Keratinocyte (primary cell): ENCODE measurements at places on chromosomes 2 and 18.
A peak's percentile ranks its signal among the peaks of the same experiment; 100 is the strongest.

DNA sequence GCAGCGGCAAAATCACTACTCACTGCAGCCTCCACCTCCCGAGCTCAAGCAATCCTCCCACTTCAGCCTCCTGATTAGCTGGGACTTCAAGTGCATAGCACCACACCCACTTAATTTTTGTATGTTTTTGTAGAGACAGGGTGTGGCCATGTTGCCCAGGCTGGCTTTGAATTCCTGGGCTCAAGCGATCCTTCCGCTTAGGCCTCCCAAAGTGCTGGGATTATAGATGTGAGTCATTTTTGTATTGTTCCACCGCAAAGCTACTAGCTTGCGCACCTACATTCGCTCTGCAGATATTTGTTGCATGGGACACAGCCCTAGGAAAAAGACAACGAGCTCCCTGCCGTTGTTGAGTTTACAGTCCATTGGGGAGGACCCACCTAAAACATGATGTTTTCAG lies 173.5 kb upstream of the AGAP1 start:
- no peak overlapping the region for H3K27ac ChIP-seq
- peaks cover 9% of the 10 kb centered on the region for H3K27me3 ChIP-seq
- no peaks in the 10 kb centered on the region for H3K36me3 ChIP-seq
- no peak for DNase-seq

- DNase-seq = no peak
- H3K36me3 ChIP-seq = no peaks in the 10 kb centered on the region
- H3K4me1 ChIP-seq = no peaks in the 10 kb centered on the region
These were observed 18.3 kb downstream of the POU3F3 start for GRCh38 chr2:104871972-104872865.

GRCh38 chr2:179031731-179032408 lies 18.1 kb downstream of the CCDC141 start:
- no peaks in the 10 kb centered on the region for H3K27me3 ChIP-seq
- no peak overlapping the region for H3K4me3 ChIP-seq
- H3K36me3 ChIP-seq = no peaks in the 10 kb centered on the region
- H3K4me1 ChIP-seq = no peaks in the 10 kb centered on the region

DNA sequence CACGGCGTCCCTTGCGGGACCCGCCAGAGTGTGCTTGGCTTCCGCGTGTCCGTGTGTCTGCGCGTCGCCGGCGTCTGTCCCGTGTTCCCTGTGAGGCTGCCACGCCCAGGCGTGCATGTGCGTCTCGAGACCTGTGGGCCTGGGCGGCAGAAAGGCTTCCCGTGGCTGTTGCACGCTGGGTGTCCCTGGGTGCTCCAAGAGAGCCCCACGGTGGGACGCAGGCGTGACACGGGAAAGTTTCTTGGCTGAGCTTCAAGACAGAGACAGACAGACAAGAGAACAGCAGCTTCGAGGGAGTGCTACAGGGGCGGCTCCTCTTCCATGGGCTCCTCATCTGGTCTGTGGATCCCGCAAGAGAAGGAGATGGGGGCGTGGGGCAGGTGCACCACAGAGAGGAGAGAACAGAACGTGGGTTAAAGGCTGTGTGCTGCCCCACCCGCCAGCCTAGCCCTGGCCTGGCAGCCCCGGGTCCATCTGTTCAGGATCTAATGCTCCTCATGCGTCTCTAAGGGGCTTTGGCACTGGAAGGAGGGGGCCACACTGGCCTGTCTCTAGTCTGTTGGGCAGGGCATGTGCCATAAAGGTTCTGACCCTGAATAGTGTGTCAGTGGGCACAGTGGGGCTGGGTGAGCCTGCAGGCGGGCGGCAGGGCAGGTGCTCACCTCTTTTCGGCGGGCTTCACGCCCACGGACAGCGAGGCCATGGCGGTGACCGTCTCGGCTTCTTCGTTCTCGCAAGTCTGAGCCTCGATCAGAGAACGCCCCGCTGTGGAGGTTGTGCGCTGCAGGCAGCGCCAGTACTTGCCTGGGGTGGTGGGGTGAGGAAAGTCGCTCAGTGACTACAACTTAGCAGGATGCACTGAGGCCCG lies 205.1 kb downstream of the TWIST2 start:
- no peaks in the 10 kb centered on the region for H3K4me1 ChIP-seq
- no peak overlapping the region for H3K4me3 ChIP-seq
- H3K36me3 ChIP-seq = no peaks in the 10 kb centered on the region
- H3K27ac ChIP-seq = no peak overlapping the region
- no peak for DNase-seq

DNA sequence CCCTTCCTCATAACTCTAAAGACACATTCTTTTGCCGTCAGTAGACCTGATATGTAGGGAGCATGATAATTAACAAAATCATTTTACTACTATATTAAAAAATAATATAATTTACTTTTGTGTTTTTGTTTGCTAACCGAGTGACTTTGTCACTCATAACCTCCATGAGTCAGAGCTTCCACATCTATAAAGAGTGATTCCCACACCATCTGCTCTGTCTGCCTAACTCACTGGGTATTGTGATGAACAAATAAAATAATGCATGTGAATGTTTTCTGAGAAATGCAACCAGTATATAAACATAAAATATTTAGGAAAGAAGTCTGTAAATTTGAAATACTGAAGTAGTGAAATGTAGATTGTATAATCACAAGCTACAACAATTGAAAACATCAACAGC lies 123.4 kb upstream of the DSEL start:
- H3K27me3 ChIP-seq = no peaks in the 10 kb centered on the region
- no peak for DNase-seq
- H3K27ac ChIP-seq = no peak overlapping the region
- H3K4me3 ChIP-seq = no peak overlapping the region

GRCh38 chr2:216151313-216152025 lies 42.3 kb downstream of the XRCC5 start:
- peaks cover 17% of the 10 kb centered on the region for H3K36me3 ChIP-seq
- H3K27me3 ChIP-seq = no peaks in the 10 kb centered on the region
- no peak overlapping the region for H3K4me3 ChIP-seq

DNA sequence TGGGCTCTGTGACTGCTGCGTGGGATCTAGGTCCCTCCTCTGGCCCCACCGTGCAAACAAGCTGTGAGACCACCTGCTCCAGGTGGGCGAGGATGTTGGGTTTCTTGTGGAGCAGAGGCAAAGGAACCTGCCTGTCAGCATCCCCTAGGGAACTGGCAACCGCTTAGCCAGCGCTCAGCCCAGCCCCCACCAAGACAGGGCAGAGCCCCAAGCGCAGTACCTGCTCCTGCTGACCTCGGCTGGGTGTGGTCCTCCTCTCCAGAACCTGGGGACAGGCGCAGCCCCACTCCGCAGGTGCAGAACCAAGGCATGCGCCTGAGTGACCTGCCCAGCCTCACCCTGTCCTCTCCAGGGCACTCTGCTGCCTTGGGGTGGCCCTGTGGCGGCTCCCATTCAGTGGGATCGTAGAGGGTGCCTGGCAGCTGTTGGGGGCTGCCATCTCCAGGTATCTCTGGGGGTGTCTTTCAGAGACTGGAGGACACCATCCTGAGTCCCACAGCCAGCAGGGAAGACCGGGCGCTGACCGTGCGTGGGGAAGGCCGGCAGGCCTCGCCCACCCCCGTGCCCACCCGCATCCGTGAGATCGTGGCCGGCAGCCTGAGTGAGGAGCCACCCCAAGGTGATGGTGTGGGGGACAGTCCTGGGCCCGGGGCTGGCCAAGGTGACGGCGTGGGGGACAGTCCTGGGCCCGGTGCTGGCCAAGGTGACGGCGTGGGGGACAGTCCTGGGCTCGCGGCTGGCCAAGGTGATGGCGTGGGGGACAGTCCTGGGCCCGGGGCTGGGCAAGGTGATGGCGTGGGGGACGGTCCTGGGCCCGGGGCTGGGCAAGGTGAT lies 12.3 kb downstream of the CROCC2 start:
- H3K4me1 ChIP-seq = peaks cover 15% of the 10 kb centered on the region
- no peaks in the 10 kb centered on the region for H3K36me3 ChIP-seq
- H3K4me3 ChIP-seq = no peak overlapping the region
- no peak overlapping the region for H3K27ac ChIP-seq
- peaks cover 24% of the 10 kb centered on the region for H3K27me3 ChIP-seq

GRCh38 chr2:172281648-172282570 lies 145.5 kb upstream of the ITGA6 start:
- H3K4me3 ChIP-seq = no peak overlapping the region
- DNase-seq = no peak
- no peaks in the 10 kb centered on the region for H3K36me3 ChIP-seq
- H3K27me3 ChIP-seq = no peaks in the 10 kb centered on the region

- H3K27ac ChIP-seq = no peak overlapping the region
- H3K4me3 ChIP-seq = no peak overlapping the region
- no peak for DNase-seq
- no peaks in the 10 kb centered on the region for H3K36me3 ChIP-seq
These were observed 51.1 kb upstream of the HNMT start for GRCh38 chr2:137913169-137913568.

- no peaks in the 10 kb centered on the region for H3K27me3 ChIP-seq
- no peaks in the 10 kb centered on the region for H3K36me3 ChIP-seq
- DNase-seq = no peak
- no peak overlapping the region for H3K4me3 ChIP-seq
These were observed 356.3 kb upstream of the PKDCC start for GRCh38 chr2:41691561-41691960.

- no peak overlapping the region for H3K27ac ChIP-seq
- no peaks in the 10 kb centered on the region for H3K27me3 ChIP-seq
- no peak overlapping the region for H3K4me3 ChIP-seq
- H3K36me3 ChIP-seq = no peaks in the 10 kb centered on the region
- H3K4me1 ChIP-seq = peaks cover 7% of the 10 kb centered on the region
These were observed 292.4 kb downstream of the SP3 start for GRCh38 chr2:173672573-173673340.

GRCh38 chr18:34661464-34662087 lies 48.5 kb upstream of the DTNA start:
- no peaks in the 10 kb centered on the region for H3K36me3 ChIP-seq
- H3K27me3 ChIP-seq = no peaks in the 10 kb centered on the region
- peak; percentile 4 for DNase-seq
- peaks cover 8% of the 10 kb centered on the region for H3K4me1 ChIP-seq

- H3K4me1 ChIP-seq = no peaks in the 10 kb centered on the region
- H3K27ac ChIP-seq = no peak overlapping the region
- H3K4me3 ChIP-seq = no peak overlapping the region
- DNase-seq = no peak
These were observed 18.2 kb upstream of the MBOAT2 start for GRCh38 chr2:9021563-9022211.

DNA sequence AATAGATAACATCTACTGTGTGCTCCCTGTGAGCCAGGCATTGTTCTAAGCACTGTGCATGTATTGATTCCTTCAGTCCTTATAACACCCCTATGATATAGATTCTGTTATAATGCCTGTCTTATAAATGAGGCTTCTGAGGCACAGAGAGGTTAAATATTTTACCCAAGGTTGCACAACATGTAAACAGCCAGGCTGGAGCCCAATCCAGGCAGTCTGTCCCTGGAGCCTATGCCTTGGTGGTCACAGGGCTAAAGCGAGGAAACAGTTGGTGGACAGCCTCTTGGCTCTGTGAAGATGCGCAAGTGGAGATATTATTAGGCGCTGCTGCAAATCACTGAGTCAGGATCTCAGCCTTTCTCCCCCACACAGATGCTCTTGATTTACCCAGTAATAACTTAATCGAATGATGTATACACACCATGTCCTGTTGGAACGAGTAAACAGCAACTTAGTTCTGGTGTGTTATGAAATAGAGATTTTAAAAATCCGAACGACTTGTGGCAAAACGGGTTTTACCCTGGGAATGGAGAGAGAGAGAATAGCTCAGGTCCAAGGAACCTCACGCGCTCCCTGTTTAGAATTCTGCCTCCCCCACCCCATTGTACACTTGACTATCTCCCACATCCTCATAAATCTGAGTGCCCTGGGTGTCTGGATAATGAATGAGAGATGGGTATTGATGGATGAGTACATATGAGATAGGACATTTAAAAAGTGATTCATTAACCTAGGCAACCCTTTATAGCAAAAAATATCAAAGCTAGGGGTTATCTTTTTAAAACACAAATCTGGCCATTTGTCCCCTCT lies 231.9 kb downstream of the BCL2 start:
- DNase-seq = no peak
- no peaks in the 10 kb centered on the region for H3K36me3 ChIP-seq
- H3K27ac ChIP-seq = no peak overlapping the region
- H3K4me3 ChIP-seq = no peak overlapping the region
- no peaks in the 10 kb centered on the region for H3K27me3 ChIP-seq
- no peaks in the 10 kb centered on the region for H3K4me1 ChIP-seq

DNA sequence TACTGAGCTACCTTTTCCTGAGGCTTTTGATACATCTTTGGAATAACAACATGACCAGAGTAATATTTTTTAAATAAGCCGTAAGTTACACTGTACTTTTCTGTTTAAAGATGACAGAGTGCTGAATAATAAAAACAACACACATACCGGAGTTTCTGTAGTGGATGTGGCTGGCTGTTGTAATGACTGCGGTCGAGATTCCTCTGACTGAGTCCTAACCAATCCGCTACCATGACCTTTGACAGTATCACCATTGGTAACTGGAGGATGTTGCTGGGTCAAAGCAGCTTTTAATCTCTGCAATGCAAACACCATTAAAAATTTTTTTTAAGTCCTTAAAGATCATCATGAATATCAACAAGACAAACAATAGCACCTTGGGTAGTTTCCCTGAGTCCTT lies 70.7 kb downstream of the ATF2 start:
- no peak for DNase-seq
- H3K27ac ChIP-seq = no peak overlapping the region
- no peaks in the 10 kb centered on the region for H3K27me3 ChIP-seq
- peaks cover 3% of the 10 kb centered on the region for H3K36me3 ChIP-seq
- H3K4me3 ChIP-seq = no peak overlapping the region

- no peak overlapping the region for H3K27ac ChIP-seq
- H3K27me3 ChIP-seq = no peaks in the 10 kb centered on the region
- DNase-seq = no peak
- H3K4me1 ChIP-seq = no peaks in the 10 kb centered on the region
These were observed 849.4 kb downstream of the LRRTM4 start for GRCh38 chr2:76672798-76673197.

GRCh38 chr2:190515687-190516086 lies 18.8 kb downstream of the NEMP2 start:
- no peaks in the 10 kb centered on the region for H3K4me1 ChIP-seq
- no peak for DNase-seq
- no peaks in the 10 kb centered on the region for H3K27me3 ChIP-seq

- no peak for DNase-seq
- H3K4me3 ChIP-seq = no peak overlapping the region
- no peaks in the 10 kb centered on the region for H3K4me1 ChIP-seq
These were observed 138.0 kb downstream of the CTIF start for GRCh38 chr18:48676756-48677368.

- no peak overlapping the region for H3K27ac ChIP-seq
- no peaks in the 10 kb centered on the region for H3K36me3 ChIP-seq
- no peak for DNase-seq
- H3K27me3 ChIP-seq = peaks cover 3% of the 10 kb centered on the region
These were observed 23.3 kb upstream of the ALPI start for GRCh38 chr2:232432598-232433184.

- H3K4me3 ChIP-seq = no peak overlapping the region
- peaks cover 3% of the 10 kb centered on the region for H3K36me3 ChIP-seq
- DNase-seq = no peak
- H3K27me3 ChIP-seq = no peaks in the 10 kb centered on the region
- no peak overlapping the region for H3K27ac ChIP-seq
These were observed 3.5 kb downstream of the CAPN10 start for GRCh38 chr2:240589850-240590525.

- no peaks in the 10 kb centered on the region for H3K4me1 ChIP-seq
- no peaks in the 10 kb centered on the region for H3K36me3 ChIP-seq
- no peak overlapping the region for H3K27ac ChIP-seq
- H3K4me3 ChIP-seq = no peak overlapping the region
These were observed 24.6 kb downstream of the CDH2 start for GRCh38 chr18:28152354-28152753.

GRCh38 chr18:78207942-78208341 lies 771.7 kb upstream of the SALL3 start:
- no peaks in the 10 kb centered on the region for H3K36me3 ChIP-seq
- H3K27ac ChIP-seq = no peak overlapping the region
- no peaks in the 10 kb centered on the region for H3K27me3 ChIP-seq
- H3K4me3 ChIP-seq = no peak overlapping the region
